ENCODE measurements at places on chromosomes 7 and 10.
A peak's percentile ranks its signal among the peaks of the same experiment; 100 is the strongest.

GRCh38 chr7:146355216-146355615 is 238.6 kb downstream of the CNTNAP2 start:
- no peak for DNase-seq

DNA sequence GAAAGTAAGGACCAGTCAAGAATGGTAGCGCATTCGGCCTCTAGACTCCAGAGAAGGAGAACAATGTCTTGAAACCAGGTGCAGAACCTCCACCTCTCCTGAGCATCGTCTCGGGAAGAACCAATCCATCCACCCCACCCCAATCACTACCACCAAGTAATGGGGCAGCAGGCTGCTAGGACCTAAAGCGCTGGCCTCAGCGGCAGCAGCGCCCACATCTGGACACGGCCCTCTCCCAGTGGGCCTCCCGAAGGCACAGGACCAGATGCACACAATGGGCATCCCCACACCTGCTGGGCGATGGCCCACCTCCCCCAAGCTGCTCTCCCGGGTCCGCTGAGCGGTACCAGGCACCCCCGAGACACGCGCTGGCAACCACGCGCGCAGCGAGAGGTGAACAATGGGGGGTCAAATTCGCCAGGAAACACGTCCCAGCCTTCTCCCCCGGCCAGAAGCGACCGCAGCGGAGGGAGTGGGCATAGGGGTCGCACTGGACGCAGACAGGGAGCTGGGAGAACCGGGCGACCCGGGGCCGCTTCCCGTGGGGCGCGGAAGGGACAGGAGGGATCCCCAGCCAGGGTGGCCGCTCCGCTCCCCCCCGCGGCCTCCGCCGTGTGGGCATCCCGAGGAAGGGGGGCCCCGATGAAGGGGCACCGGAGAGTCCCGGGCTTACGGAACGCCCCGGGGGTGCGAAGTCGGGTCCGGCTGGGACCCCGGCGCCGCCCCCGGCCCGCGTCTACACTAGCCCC is 506 bp downstream of the CTTNBP2 start:
- no peak for DNase-seq

DNA sequence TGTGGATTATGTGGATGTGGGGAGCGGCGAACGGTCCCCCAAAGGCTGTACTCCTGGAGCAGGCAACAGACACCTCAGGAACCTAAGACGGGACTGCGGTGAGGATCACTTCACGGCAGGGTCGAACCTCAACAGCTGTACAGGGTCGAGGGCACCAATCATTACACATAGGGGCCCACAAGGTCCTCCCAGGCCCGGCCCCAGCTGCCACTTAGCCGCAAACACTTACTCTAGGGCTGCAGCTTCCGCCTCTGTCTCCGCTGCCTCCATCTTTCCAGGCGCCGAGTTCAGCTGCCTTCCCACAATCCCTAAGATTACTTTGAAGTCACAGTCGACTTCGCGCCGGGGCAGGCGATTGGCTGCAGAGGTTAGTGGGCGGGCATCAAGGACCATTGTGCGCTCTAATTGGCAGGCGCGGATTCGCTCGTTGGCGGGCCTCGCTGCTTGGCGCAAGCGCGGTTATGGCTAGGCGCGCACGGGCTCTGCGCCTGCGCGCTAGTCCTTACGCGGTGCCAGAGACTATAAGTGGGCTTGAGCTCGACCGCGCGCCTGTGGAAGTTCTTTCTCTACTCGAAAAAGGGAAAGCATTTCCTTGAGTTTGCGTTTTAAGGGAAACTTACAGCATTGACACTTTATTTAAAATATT is at the start of gene ZWINT:
TSS of gene ZWINT (minus strand) at position 293 of the 646 bp plus-strand sequence. CDS start at position 270, 23 bp downstream.
- DNase-seq: peak; percentile 93

- no peak for DNase-seq
These were observed 80.9 kb downstream of the NT5C2 start for GRCh38 chr10:103111918-103112877.

DNA sequence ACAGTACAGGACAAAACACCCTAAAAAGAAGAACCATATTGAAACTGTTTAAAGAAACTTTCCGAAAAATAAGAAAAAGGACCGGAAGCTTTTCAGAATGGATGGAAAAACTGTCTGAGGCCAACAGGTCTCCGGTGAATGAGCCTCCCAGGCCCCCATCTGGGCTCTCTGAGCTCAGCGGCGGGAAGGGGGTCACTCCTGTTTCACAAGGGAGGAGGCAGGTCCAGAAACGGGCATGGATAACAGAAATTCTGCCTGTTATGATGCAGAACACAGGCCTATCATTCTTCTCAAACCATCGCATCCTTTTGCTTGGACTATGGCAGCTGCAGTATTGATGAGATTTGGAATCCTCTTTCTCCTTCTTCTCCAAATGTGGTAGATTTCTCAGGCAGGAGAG is 58.9 kb upstream of the SHH start:
- no peak for DNase-seq

Measured in RPMI8226 (cell line).